Stimulated activated CD8-positive, alpha-beta memory T cell treated with anti-CD3 and anti-CD28 coated beads, Interleukin-4, amount 100 ng/mL, for 4 hours (primary cell): ENCODE measurements at places on chromosomes 7 and 10.

GRCh38 chr7:119935418-119936025, 337.5 kb upstream of the KCND2 start:
- DNase-seq: no peak

DNA sequence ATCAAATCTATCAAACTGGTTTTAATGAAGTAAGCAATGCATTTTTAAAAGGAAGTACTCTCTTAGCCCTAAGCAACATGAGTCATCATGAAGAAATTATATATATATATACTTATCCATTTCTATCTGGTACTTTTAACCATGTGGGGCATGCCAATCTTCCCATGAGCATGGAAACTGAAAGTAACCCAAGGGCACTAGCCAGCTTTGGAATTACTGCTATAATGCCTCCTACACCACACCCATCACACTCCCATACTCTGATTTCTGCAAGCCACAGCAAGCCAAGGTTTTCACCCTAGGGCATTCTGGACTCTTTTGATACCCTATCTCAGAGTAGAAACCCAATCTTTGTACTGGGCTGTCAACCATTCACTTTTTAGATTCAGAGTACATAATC, 204.6 kb downstream of the IMMP2L start:
- DNase-seq: no peak

GRCh38 chr10:28298951-28299350, 3.9 kb downstream of the MPP7 start:
- DNase-seq: no peak

- no peak for DNase-seq
These were observed 168.0 kb upstream of the AHR start for GRCh38 chr7:17130281-17131059.

DNA sequence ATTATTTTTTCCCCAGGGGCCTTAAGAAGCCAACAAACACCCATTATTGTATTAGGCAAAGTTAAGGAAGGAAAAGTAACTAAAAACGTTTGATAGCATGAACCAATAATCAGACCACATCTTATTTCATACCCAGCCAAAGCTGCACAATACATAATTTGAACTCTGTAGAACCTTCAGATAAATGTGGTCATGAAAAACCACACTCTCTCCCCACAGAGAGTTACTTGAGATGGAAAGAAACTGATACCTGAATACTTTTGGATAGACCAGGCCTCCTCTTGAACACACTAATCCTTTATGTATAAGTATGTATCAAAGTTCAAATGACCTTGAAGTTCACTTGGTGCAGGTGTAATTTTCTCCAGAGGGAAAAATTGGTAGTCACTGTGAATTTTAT, 146.6 kb upstream of the FAM13C start:
- DNase-seq: no peak

GRCh38 chr7:139918480-139918879, 89.4 kb downstream of the TBXAS1 start:
- DNase-seq: no peak

DNA sequence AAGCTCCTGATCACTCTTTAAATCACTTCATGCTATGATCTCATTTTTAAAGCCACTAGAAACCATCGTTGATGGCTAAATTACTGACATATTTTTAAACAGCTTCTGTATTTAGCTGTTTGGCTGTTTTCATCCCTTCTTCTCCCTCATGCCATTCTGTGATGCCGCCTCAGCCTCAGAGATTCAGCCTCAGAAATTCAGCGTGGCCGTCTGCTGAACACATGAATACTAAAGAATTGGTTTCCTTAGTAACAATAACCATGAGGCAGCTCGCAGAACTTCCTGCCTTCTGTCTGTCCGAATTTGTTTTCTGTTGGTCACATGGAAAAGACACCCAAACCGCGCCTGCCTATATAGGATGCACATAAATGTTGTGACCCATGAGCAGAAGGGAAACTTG, 31.0 kb upstream of the FZD1 start:
- DNase-seq: no peak

- no peak for DNase-seq
These were observed 143.0 kb upstream of the TCF7L2 start for GRCh38 chr10:112807013-112807412.
